ENCODE measurements at places on chromosomes 12 and 14.

DNA sequence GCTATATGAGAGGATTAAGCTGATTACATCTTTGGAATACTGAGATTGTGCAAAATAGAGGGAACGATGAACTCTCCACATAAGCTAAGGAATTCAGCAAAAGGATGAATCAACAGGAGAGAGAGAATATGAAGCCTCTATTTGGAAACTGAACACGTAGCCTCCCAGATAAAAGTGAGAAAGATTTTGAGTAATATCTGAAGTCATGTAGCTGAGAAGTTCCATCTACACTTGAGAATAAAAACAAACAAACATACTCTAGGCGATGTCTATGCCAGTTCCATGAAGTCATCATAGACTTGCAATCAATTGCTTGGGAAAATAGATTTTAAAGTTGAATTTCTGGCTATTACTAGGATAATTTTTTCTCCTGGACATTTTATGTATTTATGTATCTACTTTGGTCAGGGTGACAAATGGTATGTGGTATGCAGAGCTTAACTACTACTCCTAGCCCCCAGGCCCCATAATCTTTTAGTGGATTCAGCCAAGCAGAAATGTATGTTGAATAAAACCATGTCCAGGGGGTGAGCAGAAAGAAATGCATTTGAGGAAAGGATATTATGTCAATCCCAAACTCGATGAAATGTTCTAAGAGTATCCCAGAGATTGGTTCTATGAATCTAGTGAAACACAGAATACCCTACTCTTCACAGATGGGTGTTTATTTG, 627.4 kb downstream of the DIO2 start:
- no peak for DNase-seq

- DNase-seq = no peak
These were observed 134.0 kb downstream of the TMEM117 start for GRCh38 chr12:43969882-43970281.

DNA sequence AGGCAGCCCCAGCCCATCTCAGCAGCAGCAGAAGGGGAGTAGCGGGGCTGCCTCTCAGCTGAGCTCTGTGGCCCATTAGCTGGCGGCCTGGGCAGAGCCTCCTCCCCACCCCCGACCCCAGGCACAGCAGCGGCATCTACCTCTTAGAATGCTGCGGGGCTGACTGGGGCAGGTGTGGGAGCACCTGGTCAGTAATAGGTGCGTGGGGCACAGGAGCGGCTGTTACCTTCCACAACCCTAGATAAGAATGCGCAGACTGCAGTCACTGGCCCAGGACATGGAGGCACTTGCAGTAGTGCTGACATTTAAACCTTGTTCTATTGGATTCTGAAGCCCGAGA, 35.6 kb downstream of the SYNE3 start:
- no peak for DNase-seq

DNA sequence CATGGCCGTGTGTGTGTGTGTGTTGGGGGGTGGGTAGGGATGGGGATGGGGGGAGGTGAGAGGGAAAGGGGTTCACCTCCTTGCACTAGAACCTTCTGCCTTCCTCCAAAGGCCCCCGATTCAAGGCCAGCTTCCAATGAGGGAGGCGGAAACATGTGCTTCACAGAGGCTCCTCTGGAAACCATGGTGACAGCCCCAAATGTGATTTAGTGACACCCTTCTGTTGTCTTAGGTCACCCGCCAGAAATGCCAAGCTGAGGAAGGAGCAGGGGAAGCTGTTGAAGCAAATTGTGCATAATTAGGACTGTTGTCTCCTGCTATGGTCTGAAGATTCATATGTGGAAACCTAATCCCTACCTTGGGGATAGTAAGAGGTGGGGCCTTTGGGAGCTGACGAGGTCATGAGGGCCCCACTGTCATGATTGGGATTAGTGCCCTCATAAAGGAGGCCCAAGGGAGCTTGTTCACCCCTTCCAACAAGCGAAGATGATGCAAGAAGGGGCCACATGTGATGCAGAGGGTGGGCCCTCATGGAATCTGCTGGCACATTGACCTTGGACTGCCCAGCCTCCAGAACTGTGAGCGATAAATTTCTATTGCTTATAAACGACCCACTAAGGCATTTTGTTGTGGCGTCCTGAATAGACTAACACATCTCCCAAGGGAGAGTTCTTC, 95.2 kb downstream of the AACS start:
- no peak for DNase-seq
